Activated effector memory CD4-positive, alpha-beta T cell treated with Interleukin-2 at 50 U/mL for 16 hours (primary cell): ENCODE measurements at places on chromosomes 16 and 17.

DNA sequence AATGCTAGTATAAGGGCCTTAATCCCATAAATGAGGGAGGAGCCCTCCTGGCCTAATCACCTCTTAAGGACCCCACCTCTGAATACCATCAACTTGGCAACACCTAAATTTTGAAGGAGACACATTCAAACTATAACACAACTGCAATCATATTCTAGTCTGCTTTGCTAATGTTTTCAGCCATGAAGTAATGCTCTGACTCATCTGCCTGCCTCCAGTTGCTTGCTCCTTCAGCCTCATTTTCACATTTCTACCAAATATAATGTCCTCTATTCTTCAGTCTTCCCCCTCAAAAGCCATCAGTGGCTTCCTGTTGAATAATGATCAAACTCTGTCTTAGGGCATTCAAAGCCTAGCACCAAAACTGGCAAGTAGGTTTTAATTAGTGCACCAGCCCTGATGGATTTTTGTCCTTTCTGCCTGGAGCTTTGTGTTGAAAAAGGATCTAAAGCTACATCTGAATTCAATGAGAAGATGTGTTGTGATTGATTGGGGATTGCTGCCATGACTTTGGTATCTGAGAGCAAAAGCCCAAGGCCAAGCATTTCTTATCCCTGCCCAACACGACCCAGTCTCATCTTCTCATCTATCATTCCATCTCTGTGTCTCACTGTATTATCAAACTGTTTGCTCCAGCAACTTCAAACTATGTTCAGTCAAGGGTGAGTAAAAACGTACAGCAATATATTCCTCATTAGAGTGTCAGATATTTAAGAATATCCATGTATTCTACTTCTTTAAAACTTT, 140.8 kb upstream of the ELAC2 start:
- DNase-seq = no peak

DNA sequence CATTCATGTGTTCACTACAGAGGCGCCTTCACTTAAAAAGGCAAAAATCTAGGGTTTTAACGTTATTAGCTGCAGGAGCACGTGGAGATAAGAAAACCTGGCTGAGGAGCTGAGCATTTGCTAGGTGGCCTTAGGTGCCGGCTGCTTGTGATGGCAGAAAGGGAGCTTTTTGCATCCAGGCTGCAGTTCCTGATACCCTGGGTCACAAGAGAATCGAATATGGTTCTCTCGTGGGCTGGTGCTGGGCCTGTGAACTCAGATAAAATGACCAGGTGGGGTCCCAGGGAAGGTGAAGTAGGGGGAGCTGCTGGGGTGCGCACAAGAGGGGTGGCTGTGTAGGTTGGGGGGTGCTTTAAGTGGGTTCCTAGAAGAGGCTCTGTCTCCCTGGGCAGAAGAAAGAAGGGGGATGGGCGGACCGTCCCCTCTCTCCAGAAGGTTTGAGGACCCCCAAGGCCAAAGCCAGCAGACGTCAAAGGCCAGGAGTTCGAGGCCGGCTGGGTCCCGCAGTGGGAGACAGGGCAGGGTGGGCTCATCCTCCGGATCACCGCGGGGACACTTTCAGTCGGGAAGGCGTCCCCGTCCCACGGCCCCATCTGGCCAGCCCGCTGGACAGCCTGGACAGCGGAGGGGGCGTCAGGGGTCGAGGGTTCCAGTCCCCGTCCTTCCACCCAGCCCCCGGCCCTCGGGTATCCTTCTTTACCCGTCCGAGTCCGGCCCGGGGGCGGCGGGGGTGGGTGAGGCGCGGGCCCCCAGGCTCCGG, 740 bp upstream of the CMIP start:
- DNase-seq = no peak

DNA sequence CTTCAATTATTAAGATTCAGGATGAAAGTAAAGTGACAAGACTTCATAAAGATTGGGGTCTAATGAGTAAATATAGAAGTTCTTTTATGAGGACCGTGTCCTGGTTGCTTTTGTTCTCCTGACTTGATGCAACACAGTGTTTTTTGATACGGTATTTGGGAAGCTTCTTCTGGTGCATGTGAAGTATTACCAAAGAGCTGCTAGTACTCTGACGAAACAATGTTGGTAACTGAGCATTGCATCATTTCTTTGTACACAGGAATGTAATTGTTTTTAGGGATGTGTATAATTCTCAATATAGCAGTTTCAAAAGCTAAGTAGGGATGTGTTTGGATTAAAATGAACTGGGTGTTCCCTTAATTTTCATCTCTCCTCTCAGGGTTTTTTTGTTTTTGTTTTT, 15.9 kb downstream of the KPNB1 start:
- no peak for DNase-seq

DNA sequence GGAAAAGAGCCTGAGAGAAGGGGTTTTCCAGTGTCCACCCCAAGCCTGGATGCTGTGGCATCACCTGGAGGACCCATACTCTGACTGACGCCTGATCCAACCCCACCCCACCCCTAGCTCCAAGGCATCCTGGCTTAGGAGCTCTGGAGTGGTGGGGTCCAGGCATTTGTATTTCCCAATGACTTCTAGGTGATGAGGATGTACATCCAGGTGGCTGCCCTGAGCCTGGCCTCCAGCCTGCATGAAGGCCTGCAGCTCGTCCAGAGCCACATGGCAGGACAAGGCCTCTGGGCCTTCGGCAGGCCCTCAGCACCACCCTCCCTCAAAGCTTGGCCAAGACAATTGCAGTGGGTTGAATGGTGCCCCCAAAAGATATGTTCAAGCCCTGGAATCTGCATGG, 347.5 kb downstream of the C16orf95 start:
- DNase-seq = no peak

- no peak for DNase-seq
Observed at GRCh38 chr17:7293159-7293558, 1.3 kb downstream of the YBX2 start.

DNA sequence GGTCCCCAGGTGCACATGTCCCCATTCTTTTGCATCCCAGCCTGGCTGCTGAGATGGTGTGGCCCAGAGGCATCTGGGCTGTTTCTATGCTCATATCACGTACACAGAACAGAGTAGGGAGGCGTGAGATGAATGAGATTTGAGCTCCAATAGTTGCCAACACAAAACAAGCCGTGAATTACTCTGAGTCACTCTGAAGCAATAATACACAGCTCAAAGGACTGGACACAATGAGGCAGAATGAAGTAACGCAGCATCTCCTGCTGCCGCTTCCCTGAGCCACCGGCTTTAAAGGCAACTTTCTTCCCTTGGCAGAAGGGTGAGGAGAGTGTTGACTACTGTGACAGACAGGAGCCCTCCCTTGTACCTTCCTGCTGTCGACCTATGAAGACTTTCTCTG, 33.9 kb upstream of the CLEC18B start:
- no peak for DNase-seq

DNA sequence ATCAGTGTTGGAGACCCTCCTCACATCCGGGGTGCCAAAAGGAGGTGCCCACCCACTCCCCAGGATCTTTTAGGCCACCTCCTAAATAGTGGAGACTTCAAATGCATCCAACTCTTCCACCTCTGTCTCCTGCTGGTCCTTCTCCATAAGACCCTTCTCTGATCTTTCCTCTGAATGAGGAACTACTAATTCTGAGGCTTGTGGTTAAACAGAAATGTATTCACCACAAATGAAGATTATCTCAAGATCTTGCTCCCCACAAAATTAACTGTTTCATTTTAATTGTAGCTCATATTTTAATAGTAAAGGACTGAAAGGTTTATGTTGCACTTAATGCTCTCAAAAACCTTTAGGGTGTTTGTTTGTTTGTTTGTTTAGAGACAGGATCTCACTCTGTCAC, 34.1 kb downstream of the TLE7 start:
- DNase-seq = no peak

DNA sequence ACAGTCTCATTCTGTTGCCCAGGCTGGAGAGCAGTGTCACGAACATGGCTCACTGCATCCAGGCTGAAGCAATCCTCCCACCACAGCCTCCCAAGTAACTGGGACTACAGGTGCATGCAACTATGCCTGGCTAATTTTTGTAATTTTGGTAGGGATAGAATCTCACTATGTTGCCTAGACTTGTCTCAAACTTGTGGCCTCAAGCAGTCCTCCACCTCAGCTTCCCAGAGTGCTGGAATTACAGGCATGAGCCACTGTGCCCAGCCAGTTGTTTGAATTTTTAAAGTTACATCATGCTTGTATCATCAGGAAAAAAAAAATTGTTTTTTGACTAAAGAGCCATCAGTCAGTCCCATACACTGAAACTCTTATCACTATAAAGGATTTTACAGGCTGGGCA, 17.1 kb upstream of the VPS4A start:
- no peak for DNase-seq

GRCh38 chr16:75626806-75627205, 3.7 kb upstream of the ADAT1 start:
- DNase-seq = no peak

GRCh38 chr17:70137451-70138230, 31.7 kb upstream of the KCNJ2 start:
- no peak for DNase-seq

- no peak for DNase-seq
Observed at GRCh38 chr16:10668322-10669045, 26.2 kb downstream of the TEKT5 start.

DNA sequence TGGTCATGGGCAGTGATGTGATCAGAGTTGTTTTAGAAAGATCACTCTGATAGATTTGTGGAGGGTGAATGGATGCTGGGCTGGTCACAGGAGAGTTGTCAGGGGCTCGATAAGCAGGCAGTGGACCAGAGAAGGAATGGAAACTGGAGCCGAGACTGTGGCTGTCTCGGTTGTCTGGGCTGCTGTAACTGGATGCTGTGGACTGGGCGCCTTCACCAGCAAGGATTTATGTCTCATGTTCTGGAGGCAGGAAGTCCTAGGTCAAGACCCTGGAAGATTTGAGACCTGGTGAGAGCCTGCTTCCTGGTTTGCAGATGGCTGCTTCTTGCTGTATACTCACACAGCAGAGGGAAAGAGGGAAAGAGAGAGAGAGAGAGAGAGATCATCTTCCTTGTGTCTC, 203.6 kb downstream of the HS3ST4 start:
- DNase-seq = no peak

DNA sequence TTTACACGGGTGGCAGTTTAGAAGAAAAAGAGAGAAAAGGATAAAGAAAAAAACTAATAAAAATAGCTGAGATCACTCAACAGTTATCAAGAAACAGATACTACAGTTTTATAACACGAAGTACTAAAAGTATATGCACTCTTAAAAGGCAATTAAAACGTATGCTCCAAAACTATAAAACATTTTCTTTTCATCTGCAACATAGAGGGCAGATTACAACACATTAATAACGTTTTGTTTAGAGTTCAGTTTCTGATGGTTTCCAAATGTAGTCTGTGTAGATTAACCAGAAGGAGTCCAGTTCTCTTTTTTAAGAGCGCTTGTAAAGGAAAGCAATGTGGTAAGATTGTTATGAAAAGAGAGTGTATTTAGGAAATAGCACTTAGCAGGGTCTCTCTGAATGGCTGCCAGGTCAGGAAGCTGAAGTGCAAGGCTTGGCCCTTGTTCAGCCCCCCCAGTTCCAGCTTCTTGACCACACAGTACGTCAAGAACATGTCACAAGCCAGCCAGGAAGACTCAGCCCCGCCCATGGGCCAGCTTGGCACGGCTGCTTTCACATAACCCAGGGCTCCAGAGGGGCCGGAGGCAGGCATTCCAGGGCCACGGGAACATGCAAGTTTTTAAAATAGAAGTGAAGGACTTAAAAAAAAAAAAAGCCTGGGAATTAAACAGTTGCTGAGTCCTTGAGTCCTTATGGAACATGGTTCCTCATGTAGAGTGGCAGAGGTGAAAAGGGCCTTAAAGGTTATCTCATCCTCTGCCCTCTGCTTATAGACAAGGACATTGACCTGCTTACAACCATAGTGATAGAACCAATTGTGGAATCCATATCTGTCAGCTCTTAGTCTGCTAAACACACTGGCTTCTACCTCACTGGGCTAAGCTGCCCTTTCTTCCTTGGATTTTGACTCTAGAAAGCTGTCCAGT, 147.4 kb upstream of the TBX2 start:
- no peak for DNase-seq

DNA sequence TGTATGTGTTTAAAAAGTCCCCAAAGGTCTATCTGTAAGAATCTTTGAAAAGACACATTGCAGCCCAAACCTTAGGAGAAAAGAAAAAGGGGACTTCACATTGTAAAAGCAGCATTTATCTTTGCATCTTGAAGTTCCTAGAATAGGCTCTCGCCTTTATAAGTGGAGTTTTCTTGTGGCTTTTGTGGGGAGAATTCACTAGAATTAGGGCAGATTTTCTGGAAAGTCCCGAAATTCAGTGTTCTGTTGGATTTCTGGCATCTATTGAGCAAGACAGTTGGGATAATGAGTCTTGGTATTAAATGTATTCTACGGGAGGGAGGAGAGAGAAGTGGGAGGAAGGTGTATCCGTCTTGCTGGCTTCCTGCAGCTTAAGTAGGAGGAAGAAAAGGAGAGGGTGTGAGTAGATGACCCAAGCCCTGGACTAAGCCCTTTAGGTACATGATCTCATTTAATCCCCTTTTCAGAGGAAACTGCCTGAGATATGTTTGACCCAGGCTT, 62.6 kb downstream of the PRKCA start:
- no peak for DNase-seq

- no peak for DNase-seq
Observed at GRCh38 chr17:66397486-66397885, 95.1 kb downstream of the PRKCA start.

GRCh38 chr17:55444471-55445441, 23.1 kb upstream of the MMD start:
- DNase-seq = no peak

DNA sequence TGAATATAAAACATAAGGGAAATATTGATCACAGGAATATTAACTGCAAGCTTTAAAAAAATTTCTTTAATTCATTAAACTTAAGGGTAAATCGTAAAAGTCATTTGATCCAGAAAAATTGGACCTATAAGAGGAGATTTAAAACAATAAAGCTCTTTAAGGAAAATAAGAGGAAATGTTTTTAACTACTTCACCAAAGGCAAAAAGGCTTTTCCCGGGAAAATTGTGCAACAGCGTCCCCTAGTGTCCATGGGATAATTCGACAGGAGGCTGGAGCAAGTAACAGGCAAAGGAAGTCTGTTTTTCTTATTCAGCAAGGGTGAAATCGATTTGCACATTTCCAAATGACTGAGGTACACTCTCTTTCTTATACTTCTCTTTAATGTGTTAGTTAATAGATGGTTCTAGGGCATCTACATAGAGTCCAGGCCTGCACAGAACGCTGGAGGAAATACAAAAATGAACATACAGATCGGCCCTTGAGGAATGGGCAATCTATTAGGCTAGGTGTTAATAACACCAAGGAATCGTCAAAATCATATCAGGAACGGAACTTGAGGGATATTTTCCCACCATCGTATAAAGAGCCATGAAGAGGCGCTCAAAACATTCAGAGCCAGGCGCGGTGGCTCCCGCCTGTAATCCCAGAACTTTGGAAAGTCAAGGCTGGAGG, 61.4 kb downstream of the ZNF18 start:
- DNase-seq = no peak

- no peak for DNase-seq
Observed at GRCh38 chr16:77617996-77618395, 104.3 kb upstream of the NUDT7 start.
